ENCODE measurements at places on chromosomes 7 and 10. TPM values are rescaled to one million over a fixed set of nuclear protein-coding genes. Genes with fewer than 3 reads are reported as not detected.

ZP3 gene
- total RNA-seq: 1.8 TPM

CALN1 gene
- not detected for total RNA-seq

HNRNPA2B1 gene
- 180 TPM for total RNA-seq

TMEM229A gene
- total RNA-seq: not detected

RSPH10B2 gene
- not detected for total RNA-seq

TRPV5 gene
- not detected for total RNA-seq

LRRC4 gene
- 0.32 TPM for total RNA-seq

SRRM3 gene
- total RNA-seq: 0.91 TPM

SPOCK2 gene
- total RNA-seq: 0.15 TPM

JAKMIP3 gene
- total RNA-seq: not detected

MOGAT3 gene
- not detected for total RNA-seq

LLCFC1 gene
- not detected for total RNA-seq

KIAA1549 gene
- 1.9 TPM for total RNA-seq

AKR1D1 gene
- total RNA-seq: not detected

ENTPD1 gene
- 24.0 TPM for total RNA-seq

CYP2C19 gene
- total RNA-seq: not detected

PDZD7 gene
- total RNA-seq: 0.65 TPM

PGAM2 gene
- not detected for total RNA-seq

PPP1R17 gene
- not detected for total RNA-seq

HMX3 gene
- total RNA-seq: not detected

CACNA2D1 gene
- total RNA-seq: 54.6 TPM
